ENCODE measurements at places on chromosomes 12 and 14.
A peak's percentile ranks its signal among the peaks of the same experiment; 100 is the strongest.

DNA sequence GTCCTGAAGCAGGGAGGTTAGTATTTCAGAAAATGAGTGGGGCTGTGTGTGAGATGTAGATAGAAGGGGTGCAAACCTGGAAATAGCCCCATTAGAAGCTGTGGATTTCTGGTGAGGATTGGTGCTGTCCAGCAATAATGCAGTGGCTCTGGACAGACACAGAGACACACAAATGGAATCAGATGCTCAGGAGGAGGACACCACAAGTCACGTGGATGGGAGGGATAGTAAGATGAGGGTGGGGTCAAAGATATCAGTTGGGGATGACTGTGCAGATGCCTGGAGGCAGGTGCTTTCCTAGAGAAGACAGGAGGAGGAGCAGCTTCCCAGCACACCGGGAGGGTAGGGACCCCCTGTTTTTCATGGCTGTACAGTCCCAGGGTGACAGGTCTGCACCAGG is 136.5 kb downstream of the PLXNC1 start:
- no peak for DNase-seq

DNA sequence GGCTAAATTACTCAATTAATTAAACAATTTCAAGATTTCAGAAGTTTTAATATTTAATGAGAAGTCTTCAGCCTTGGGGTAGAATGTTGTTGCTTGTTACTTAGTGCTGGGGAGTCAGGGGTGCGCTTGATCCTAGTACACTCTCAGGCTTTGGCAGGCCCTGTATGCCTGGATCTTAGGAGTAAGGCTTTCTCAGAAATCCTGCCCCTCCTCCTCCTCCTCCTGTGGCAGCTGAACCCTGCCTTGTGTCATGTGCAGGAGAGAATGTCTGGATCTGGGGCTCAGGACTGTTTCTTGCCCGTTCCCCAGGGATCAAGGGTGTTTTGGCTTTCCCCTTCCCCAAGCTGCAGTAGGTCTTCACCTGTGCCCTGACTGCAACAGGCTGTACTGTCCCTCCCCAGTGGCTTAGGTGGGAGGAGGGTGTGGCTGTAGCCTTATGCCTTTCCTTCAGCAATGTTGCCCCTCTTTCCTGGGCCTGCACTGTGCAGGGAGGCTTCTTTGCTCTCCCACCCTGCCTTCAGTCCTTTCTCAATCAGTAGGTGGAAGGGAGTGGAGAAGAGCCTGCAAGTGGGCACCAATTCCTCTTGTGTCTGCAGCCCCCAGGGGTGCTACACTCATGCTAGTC is 108.2 kb downstream of the SLC38A6 start:
- no peak for DNase-seq

- DNase-seq: no peak
Observed at GRCh38 chr12:127178052-127178451, 1088.9 kb upstream of the TMEM132C start.

- no peak for DNase-seq
Observed at GRCh38 chr14:93893661-93894261, 33.4 kb upstream of the FAM181A start.

DNA sequence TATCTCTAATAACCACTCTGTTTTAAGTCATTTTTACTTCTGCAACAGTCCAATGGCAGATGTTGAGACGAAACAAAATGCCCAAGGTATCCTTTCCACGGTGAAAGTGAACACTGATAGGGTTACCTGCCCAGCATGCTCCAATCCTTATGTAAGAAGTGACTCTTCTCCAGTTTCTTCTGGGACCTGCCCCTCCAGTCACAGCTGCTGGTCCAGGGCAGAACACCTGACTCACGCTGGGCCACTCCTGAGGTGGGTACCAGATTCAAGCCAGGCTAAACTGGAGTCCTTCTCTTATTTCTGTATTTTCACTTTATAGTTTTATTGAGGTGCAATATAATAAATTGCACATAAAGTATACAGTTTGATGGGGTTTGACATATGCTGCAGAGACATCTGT is 16.7 kb downstream of the NT5DC3 start:
- no peak for DNase-seq

- DNase-seq: no peak
Observed at GRCh38 chr12:117641885-117642284, 280.5 kb upstream of the NOS1 start.

- peak; percentile 91 for DNase-seq
Observed at GRCh38 chr12:57754411-57755193, at the start of gene MARCHF9. TSS of gene MARCHF9 (plus strand) at chr12:57755103. CDS start at chr12:57755529, 426 bp downstream.

DNA sequence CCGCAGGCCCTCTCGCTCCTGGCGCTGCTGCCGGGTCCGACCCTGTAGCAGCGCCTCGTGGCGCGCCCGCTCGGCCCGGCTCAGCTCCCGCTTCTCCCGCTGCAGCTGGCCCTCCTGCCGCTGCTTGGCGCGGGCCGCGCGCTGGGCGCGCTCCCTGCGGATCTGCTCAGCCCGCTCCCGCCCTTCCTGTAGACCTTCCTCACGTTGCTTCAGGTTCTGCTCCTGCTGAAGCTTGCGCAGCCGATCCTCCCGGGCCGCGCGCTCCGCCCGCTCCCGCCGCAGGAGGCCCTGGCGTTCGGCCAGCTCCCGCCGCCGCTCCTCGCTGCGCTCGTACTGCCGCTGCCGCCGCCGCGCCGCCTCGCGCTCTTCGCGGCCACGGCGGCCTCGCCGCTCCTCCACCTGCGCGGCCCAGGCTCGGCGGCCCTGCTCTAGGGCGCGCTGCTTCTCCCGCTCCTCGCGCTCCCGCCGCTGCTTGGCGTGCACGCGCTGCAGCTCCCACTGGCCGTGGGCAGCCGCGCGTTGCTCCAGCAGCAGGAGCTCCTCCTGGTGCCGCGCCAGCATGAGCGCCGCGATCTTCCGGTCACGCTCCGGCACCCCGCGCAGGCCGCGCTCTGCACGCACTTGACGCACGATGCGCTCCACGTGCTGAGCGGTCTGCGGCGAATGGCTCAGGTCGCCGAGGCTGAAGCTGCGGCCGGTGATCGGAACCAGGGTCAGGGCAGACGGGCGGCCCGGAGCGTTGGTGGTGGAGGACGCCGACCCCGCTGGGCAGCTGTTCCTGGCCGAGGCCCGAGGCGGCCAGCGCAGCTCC is 2.4 kb downstream of the CCDC177 start:
- DNase-seq: no peak

DNA sequence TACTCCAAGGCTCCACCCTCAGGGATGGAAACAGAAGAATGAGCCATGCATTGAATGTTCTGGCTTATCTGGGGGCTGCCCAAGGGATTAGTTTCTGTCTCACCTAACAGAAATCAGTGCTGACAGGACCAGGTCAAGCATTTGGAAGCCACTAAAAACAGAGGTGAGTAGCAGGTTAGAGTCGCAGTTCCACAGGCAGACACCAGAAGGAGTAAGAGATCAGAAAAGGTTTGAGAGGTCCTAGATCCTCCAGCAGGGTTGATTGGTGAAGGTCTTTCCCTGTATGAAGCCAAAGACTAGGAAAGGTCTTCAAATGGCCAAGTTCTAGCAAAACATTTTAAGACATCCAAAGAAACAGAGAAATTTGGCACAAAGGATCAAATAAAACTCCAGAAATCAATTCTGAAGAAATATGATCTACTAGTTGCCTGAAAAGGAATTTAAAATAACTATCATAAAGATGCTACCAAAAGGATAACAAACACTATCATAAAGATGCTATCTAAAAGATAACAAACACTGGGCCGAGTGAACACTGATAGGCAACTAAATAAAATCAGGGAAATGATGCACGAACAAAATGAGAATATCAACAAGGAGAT is 19.5 kb upstream of the TTC9 start:
- DNase-seq: peak; percentile 42

- DNase-seq: no peak
Observed at GRCh38 chr12:52181746-52182145, 10.1 kb downstream of the KRT80 start.

DNA sequence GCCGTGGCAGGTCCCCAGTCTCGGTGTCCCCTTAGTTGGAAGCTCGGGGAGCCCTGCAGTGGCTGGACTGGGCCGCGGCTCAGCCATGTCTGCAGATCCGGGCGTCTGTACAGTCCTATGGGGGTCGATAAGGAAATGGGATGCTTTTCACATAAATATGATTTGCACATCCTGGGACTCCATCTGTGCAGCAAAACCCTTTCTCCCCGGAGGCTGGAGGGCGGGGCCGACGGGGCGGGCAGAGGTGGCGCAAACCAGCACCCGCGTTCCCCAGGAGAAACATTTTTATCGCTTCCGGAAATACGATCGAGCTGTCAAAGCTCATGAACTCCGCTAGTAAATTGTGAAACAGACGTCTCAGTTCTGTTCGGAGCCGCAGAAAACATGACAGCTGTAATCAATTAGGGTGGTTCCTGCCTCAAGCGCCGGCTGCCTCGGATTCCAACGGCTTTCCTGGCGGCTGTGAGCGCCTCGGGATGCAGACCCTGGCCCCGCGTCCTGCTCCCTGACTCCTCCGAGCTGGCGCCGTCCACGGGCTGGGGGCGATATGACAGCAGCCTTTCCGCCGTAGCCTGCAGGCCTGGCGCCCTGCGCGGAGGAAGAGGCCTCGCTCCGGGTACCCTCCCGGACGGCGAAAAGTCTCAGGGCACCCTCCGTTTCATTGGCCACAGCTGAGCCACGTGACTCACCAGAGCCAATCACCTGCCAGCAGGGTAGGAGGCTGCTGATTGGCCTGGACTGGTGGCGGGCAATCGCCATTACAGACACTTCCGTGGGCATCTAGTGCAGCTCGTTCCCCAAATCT is 23.0 kb downstream of the DIO3 start:
- no peak for DNase-seq

DNA sequence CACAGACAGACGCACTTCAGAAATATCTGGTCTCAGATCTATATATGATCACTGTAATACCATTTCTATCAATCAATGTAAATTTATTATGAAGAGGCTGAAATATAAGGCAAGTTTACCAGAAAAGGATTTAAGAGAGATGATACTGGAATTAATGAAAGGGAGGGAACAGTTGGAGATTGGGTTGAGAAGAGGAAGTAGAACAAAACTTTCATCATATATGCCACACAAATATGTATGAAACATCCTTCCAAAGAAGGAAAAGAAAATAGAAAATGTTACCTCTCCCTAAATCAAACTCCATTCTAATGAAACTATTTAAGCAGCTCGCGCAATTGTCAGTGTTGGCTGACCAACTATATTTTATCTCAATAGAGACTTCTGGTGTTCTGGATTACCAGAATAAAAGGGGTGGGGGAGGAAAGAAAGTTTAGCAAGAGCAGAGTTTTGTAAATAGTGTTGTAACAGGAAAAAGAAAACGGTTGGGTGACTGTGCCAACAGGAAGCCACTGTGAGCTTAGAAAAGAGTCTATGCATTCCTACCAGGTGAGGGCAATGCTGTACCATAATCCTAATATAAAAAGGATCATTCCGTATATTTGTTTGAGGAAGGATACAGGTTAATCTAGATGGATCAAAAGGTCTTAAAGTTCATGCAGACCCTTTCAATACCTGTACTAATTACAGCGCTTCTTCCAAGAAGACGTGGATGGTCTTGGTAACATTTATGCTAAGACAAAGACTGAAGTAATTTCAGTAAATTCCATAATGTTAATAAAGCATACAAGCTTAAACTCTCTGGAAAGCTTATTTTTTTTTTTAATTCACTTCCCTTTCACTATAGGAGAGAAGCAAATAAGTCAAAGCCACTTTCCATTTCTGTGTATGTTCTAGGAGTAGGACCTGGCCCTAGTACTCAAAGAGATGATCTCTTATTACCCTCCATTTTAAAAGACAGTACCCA is 14.5 kb upstream of the LLPH start:
- no peak for DNase-seq

DNA sequence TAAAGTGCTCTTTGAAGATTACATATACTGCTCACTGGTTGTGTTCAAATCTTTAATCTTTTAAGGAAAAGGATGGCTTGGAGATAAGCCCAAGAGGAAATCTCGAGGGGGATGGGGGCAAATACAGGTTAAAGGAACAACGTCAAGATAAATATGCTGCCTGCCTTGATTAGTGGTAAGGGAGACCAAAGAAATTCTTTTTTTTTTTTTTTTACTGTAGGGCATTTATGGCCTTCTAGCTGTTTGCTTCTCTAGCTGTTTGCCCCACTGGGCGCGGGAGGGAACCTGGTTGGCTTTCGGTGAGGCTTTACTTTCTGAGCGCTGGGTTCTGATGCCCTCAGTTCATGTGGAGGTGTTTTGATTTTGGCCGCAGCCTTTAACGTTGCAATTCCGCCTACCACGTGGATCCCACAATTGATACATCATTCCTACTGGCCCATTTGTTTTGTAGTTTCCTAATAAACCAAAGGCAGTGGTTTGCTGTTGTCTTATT is 5.7 kb downstream of the CCND2 start:
- DNase-seq: no peak

GRCh38 chr12:11778713-11779685 is 129.5 kb downstream of the ETV6 start:
- DNase-seq: no peak

DNA sequence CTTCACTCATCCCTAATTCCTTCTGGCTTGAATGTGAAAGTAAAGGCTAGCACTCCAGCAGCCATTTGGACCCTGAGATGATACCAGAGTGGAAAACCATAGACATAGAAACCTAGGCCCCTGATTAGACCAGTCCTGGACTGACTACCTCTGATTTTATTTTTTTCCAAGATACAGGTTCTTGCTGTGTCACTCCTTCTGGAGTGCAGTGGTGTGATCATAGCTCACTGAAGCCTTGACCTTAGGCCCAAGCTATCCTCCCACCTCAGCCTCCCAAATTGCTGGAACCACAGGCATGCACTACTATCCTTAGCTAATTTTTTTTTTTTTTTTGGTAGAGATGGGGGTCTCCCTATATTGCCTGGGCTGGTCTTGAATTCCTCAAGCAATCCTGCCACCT is 74.4 kb upstream of the STAC3 start:
- no peak for DNase-seq

- DNase-seq: no peak
Observed at GRCh38 chr14:104721505-104722431, 2.3 kb upstream of the ADSS1 start.

GRCh38 chr14:51562816-51563215 is 88.9 kb upstream of the FRMD6 start:
- no peak for DNase-seq

DNA sequence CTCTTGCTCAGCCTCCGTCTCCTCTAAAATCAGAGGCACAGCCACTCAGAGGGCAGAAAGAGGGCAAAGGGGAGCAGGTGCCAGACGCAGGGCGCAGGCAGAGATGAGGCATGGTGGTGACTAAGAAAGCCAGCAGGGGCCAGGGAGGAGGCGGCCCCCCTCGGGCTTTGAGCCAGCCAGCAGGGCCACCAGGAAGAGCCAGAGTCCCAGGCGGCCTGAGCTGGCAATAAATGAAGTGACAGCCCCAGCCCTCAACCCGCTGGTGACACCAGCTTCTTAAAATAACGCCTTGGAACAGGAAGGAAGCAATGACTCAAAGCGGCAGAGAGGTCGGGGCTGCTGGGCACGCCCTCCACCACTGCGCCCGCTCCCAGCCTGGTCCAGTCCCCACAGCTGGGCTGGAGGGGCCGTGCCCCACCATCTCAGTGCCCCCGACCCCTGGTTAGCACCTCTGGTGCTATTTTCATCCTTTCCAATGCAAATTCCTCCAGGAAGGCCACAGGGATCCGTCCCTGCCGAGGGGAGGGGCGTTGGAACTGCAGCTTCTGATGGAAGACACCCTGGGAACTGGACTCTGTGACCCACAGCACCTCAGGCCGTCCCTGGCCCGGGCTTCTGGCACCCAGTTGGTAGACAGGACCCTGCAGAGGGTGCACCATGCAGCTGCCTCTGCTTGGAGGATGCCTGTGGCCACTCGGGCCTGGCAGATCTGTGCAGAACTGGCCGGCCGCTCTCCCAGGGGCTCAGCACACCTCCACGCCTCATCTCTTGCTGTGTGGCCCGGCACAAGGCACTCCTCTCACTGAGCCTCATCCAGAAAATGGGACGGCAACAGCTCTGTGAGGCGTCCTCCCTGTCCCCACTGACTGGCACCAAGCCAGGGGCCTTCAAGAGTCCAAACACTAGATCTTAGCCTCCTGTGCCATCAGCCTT is 113.7 kb downstream of the NCOR2 start:
- DNase-seq: peak; percentile 92

Measured in CD4-positive, alpha-beta T cell treated with Interleukin-15 for 1 hour (primary cell).